ENCODE measurements at places on chromosomes 2 and 18.

- DNase-seq, result peak; percentile 67
These were observed 8.1 kb upstream of the WIPF1 start for GRCh38 chr2:174605687-174606086.

DNA sequence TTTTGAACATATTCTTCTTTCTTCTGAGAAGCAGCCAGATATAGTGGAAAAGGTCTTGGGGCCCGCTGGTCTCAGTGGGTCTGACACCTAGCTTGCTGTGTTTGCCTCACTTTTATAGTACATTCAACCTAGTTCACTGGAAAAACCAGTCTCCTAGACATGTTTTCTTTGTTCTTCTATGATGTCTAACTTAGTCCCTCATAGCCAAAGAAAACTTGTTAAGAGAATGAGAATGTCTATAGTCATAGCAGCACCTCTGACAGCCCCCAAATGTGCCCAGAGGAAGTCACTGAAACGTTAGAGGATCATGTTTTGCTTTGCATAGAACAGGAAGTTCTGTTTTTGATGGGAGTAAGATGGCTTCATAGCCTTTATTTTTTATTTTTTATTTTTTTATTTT, 40.3 kb downstream of the TNFRSF11A start:
- DNase-seq, result no peak

GRCh38 chr2:205650450-205650849, 31.9 kb upstream of the NRP2 start:
- peak; percentile 95 for DNase-seq

DNA sequence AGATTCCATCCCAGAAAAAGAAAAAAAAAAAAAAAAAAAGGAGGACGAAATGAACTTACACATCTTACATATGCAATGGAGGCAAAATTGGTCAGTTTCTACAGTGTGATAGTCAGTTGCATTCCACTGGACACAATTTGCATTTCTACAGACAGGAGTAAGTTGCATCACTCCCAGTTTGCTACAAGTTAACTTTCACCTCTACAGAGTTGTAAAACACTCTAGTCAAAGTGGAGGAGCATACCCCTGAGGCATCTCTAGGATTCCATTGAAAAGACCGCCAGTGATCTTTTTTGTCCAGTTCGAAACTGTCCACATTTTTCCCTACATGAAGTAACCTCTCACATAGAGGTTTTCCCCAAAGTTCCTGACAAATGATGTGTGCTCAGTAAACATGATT, 202.8 kb downstream of the VAPA start:
- DNase-seq, result no peak

DNA sequence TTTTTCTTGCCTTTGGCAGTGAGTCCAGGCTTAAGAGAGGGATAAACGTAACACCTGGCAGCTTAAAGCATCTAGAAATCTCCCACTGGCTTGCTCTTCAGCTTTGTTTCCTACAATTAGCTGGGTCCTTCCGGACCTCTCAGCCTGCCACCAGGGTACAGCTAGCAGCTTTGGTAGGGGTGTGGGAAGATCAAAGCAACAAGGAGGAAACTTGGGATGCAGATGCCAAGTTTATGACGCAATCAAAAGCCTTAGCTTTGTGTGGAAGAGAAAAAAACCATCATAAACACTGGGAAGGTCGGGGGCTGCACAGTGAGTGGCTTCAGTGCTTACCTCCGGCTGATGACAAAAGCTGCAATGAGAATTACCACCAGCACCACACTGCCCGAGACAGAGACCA, 116.9 kb downstream of the EPHA4 start:
- peak; percentile 16 for DNase-seq

DNA sequence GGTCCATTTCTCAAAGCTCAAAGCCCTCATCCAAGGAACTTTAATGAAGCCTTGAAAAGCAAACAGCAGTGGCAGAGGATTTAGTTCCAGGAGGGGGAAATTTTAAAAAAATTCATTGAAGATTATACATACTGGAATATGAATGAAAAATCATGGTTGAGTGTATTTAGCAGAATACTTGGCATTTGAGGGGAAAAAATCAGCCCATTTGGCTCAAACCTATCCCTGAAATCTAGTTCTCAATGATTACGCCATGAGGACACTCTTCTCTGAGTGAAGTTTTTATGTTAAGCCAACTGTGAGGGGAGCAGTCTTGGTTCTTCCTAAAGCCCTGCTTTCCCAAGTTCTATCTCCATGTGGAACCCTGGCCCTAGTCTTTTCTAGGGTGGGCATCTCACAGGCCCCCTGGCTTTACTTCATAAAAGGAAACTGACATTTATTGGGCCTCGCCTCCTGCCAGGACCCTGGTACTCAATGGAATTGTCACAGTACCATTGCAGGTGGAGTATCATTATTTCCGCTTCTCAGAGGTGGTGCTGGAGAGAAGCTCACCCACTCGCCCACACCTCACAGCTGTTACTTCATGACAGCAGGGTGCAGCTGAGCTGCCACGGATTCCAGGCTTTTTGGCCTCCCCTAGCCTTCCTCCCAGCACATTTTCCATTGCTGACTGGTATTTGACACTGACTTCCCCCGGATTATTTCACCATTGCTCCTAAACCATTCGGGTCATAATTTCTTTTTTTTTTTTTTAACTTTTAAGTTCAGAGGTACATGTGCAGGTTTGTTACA, 56.8 kb downstream of the NXPH2 start:
- DNase-seq, result no peak

DNA sequence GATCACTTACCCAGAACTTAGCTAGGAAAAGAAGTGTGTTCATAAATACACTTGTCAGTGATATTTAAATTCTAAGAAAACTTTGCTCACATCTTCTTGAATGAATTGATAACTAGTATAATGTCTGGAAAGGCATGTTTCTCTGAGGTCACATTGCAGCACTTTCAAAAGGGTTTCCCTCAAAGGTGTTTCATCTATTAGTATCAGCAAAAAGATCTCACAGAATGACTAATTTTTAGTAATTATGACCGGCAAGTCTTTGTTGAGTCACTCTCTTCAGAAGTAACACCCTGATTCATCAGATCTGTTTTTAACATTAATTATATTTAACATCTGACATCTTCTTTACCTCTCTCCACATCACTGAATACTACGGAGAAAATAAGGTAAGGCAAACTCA, 222.3 kb downstream of the IKZF2 start:
- no peak for DNase-seq

GRCh38 chr18:23994361-23994902, 20.1 kb upstream of the TTC39C start:
- peak; percentile 83 for DNase-seq

DNA sequence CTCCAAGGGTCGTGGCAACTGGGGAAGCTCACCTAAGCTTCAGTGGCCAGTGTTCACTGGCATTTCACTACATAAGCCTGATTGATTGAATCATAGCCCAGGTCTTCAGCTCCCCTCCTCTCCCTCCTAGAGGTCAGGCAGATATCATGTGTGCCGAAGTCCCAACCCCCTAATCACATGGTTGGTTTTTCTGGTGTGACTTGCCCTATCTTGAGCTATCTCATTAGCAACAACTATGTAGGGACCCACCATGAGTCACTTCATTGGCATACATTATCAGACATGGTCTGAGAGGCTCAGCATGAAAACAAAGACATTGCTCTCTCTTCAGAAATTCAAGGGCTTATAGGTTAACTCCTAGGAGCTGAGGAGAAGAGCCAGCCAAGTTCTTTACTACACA, 76.8 kb downstream of the LYPD1 start:
- no peak for DNase-seq

- DNase-seq, result no peak
These were observed 397.4 kb downstream of the RND3 start for GRCh38 chr2:150090031-150090430.

GRCh38 chr2:166090346-166090745, 37.5 kb downstream of the SCN1A start:
- peak; percentile 84 for DNase-seq

DNA sequence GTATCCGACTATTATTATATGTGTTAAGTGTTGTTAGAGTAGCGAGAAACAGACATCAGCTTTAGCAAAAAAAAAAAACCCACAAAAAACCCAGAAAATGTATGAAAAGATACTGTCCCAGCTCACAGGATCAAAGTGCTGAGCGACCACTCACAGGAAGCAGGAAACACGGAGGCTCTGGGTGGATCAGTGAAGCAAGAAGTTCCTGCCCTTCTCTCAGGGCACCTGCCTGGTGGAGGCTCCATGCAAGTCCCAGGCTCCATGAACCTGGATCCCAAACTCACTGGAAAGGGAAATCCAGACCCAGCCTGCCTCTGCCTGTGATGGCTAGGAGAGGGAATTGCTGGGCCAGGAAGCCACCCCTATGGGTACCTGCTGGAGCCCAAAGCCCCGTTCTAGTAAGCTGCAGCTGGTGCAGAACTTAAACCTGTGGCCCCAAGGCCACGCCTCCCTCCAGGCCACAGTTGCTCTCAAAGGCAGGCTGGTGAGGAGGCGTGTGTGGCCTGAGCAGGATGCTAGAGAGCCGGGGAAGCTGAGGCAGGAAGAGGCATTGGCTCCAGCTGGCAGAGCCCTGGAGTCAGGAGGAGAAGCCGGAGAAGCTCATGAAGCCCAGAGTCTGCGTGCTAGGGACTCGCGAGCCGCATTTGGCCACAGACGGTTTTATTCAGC, 63.5 kb upstream of the TAF1B start:
- no peak for DNase-seq

- DNase-seq, result peak; percentile 58
These were observed 85.5 kb upstream of the PGAP1 start for GRCh38 chr2:197011801-197012641.

DNA sequence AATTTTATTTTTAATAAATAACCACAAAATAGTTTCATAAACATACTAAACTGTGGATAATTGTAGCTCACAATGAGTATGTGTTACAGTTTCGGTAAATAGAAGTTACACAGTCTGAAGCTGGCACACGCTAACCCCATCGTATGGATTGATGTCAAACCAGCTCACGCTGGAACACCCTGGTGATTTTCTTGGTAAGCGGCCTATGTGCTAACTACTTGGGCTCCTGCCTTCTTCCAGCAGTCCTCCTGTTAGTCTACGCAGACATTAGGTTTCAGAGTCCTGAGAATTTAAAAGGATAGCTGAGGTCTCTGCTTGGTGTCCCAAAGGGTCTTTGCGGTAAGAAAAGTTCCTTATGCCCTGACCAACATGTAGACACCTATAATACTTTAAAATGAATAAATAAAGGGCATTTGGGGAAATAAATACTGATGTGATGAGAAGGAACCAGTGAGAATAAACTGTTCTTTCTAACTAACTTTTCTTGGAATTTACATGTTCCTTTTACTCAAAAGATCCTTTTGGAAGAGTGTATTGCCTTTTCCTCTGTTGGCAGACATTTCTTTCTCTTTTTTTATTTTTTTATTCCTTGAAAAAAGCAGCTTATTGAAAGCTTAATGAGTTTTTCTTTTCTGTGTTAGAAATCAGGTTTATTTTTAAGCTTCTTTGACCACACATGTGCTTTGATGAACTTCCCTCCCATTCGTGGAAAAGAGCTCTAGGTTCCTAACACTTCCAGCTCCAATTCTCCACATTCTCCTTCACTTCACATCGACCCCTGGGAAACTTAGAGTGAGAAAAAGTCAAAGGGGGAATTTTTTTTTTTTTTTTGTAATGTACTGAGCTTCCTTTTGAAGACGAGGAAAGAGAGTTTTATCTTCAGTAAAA, 322.2 kb downstream of the IRS1 start:
- DNase-seq, result peak; percentile 63

DNA sequence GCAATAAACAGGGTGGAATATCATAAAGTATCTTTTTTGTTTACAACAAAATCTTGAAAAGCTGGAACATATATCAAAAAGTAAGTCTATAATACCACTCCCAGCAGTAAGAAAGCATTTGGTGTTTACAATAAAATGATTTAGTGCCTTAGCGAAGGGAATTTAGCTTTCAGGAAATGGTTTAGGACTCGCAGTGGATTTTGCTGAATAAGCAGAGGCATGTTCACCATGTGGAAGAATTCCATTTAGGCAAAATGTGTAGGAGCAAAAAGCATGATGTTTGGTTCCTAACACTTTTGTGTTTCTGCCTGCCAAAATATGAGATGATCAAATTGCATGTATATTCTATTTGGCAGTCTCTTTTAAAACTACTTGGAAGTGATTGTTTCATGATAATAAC, 163.6 kb downstream of the AGPS start:
- no peak for DNase-seq

GRCh38 chr2:241071677-241072111, 30.4 kb downstream of the MTERF4 start:
- no peak for DNase-seq

DNA sequence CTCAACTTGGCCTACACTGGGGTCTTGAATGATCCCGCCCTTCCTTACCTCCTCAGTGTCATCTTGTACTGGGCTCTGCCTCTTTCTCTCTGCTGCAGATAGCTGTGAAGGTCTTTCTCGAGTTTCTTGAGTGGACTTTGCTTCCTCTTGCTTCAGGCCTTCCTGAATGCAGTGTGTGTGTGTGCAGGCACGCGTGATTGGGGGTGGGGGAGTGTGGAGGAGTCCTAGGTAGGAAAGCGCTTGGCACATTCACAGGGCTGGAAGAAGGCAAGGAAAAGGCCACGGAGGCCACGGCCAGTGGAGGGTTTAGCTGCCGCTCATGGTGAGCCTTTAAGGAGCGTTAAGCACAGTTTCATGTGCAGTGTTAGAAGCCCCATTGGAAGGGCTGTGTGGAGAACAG, 5.5 kb downstream of the RALB start:
- DNase-seq, result no peak

- DNase-seq, result peak; percentile 54
These were observed 96.3 kb downstream of the EVA1A start for GRCh38 chr2:75464348-75464946.

DNA sequence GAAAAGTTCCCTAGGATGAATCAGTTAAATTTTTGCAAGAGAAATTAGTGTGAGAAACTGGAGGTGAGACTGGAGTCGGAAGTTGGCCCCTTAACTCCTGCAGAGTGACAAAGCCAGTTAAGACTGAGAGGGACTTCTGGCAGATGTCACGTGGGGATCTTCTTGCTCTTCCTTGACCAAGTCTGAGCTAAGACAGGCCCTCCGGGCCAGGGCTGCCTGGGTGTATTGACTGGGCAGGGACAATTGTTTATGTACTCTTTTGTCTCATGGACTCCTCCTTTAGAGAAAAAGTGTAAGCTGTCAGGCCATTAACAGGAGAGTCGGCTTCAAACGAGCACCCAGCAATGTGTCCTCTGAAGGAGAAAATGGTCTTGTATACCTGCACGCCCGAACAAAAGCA, 48.6 kb upstream of the RALBP1 start:
- no peak for DNase-seq

DNA sequence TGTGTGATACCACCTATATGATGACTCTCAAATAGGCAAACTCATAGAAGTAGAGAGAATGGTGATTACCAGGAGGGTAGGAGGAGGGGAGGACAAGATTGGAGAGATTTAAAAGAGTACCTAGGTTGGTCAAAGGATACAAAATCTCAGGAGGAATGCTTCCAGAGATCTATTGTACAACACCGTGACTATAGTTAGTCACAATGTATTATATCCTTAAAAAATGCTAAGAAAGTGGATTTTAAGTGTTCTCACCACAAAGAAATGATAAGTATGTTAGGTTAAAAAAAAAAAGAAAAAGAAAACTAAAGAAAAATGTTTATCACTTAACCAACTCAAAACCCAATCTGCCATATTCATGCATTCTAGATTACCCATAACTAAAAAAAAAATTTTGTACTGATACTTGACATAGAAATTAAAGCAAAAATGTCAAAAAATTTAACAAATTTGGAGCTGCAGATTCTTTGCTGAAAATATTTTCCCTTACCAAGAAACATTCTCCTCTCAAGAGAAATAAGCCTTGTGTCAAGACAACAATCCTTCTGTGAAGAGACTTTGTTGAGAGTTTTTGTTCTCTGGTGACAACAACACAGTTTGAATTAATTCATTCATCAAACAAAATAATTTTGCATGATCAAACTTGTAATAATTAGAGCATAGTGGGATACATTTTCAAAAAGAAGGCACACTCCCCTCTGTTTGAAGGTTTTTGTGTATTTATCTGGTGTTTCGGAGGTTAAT, 213.1 kb downstream of the DNER start:
- DNase-seq, result no peak
